Esophagus squamous epithelium (tissue), 5 donors: ENCODE measurements at places on chromosomes 12 and 14.

GRCh38 chr14:96104469-96105057, 65.4 kb downstream of the C14orf132 start:
- DNase-seq: no peak

GRCh38 chr14:65101631-65102440, 481 bp downstream of the MAX start:
- DNase-seq: no peak

DNA sequence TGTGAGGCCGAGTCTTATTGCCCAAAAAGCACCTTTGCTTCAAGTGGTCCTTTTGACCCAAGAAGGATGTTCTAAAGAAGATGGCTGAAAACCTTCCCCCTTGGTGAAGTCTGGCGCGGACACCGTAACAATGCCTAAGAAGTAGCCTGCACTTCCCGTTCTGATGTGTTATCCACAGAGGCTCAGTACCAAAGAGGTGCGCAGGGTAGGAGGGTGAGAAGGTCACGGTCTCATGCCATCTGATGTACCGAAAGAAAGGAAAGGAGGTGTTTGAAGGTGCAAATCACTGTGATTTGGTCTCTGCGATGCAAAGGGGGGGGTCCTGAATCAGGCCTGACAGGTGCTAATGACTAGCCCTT, 9.9 kb downstream of the PEBP1 start:
- DNase-seq: no peak

GRCh38 chr12:32423559-32423958, 24.2 kb downstream of the FGD4 start:
- DNase-seq: no peak

DNA sequence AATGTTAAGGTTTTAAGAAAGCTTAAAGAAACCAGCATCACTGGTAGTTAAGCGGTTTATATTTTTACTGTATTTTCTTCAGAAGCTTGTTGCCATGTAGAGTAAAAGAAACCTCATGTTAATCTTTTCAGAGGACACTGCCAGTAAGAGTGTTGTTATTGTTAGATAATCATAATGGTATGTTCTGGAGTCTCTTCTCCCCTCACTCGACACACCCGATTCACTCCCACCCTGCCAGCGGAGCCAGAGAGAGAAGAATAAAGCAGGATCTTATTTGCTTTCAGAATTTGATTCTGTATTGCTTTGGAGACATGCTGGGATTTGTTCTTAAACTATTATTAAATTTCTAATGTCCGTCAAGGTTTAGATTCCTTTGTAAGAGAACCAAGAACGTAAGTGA, 113.7 kb downstream of the SAMD4A start:
- DNase-seq: no peak

DNA sequence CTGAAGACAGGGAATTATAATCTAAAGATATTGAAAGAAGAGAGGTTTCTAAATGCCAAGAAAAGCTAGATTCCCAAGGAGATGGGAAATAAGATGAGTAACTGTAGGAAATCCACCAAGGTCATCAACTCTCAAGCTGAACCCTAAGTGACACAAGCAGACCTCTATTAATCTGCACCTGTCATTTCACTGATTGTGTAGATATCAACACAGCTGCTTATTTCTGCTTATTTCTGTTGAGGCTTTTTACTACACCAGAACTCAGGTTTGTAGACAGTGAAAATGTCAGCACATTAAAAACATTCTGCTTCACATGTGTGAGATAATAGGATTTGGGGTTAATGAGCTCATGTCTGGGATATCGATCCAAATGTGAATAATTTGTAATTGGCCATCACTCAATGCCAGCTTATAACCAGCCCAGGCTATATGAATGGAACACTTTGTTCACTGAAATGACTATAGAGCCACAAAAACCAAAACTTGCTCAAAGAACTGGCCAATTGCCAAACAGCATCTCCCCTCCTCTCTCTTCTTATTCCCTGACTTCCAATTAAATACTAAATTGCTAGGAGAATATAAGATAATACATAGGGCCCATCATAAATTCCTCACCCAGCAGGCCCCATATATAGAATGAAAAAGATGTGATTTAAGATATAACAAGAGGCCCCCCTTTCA, 188.7 kb upstream of the ARID2 start:
- DNase-seq: no peak

GRCh38 chr12:23911574-23911973, 37.9 kb downstream of the SOX5 start:
- DNase-seq: no peak

DNA sequence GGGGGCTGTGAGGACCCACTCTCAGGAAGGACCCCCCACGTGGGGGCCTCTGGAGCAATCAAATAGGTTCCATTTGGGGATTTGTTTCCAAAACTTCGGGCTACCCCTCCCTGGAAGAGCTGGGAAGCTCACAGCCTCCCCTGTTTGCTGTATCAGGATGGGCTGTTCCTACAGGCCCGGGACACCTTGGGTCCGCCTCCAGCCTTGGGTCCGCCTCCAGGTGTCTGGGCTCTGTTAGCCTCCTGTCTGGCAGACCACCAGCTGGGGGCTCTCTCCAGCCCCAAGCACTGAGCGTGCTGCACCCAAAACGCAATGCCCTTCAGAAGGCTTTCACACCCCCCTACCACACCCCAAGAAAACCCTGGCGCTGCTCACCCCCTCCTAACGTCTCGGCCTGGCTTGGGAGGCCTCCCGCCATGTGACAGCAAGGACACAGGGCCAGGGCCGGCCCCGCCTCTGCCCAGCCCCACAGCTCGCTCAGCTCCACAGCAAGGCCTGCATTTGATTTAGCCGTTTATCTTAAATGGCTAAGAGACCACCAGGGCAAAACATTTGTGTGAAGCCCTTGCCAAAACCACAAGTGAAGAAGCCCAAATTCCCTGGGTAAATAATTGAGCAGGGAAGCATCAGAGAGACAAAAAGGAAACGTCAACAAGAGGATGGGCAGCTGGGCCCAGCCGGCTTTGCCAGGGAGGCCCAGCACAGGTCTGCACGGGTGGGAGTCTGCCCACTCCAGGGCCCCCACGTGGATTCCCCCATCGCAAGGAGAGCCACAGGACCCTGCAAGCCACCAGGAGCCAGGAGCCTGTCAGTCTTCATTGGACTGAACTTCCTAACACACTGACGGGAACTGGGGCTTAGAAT, 39.9 kb downstream of the BCL11B start:
- no peak for DNase-seq

GRCh38 chr12:27964123-27964522, 8.4 kb downstream of the PTHLH start:
- no peak for DNase-seq

GRCh38 chr12:42575717-42576116, 13.8 kb downstream of the PRICKLE1 start:
- no peak for DNase-seq

DNA sequence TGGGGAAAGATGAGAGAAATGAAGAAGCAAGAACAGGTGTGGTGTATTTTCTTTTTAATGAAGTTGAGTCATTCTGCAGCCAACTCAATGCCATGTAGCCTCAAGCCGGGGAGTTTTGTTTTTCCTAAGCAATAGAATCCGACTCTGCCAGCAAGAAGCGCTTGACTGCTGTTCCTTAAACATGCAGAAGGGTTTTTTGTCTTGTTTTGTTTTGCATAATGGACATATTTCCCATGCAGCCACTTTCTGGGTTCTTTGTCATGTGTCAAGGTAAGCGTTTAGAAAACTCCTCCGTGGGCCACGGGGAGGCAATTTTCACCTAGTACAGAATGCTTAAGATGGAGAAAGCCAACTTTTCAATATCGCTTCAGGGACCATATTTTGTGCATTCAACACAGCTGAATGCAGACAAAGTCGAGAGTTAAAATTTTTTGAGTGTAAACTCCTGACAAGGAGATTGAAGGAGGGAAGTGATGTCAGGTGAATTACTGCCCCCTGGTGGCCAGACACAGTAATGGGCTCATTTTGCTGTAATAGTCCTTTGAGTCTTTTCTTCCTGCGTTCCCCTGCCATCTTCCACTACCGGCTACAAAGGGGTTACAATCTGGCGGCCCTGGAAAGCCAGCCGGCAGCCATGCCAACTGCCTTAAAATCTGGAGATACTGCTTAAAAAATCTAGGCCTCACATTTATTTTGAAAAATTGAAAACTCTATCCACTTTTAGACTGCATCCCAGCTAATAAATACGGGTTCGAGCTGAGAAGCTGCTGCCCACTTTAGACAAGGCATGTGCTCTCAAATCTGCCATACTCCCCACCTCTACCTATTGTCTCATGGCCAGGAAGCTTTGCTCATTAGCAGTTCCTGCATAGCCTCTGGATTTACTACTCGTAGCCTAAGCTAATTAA, 3.2 kb upstream of the FICD start:
- no peak for DNase-seq

DNA sequence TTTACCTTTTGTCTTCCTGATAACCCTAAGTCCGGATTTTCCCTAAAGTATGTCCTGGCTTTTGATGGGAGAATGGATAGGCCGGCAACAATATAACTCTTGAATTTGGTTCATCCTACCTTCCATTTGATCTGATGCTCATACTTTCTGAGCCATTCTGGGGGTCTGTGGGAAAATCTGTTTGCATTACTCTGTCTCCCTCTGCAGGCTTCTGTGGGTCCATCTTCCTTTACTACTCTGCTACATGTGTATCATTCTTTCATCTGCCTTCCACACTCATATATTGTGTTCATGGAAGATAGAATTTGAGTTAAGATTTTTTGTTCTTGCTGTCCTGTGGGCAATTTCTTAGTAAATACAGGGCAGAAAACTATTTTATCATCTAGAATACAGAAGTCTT, 101.5 kb downstream of the NAV3 start:
- no peak for DNase-seq

DNA sequence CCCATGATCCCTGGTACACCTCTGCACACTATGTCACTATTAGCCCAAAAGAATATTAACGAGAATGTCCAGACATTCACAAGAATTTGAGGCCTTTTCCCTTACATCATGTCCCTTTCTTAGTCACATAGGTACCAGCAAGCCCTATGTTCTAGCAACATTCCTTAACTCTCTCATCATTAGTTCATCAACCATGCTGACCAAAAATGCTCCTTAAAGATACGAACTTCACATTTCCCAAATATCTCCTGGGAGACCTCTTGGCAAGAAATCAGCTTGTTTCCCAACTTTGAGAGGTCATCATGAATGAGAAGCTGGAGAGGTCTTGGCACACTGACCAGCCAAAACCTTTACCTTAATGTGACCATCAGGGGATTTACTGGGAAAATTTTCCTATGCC, 4.6 kb downstream of the SALL2 start:
- DNase-seq: no peak

DNA sequence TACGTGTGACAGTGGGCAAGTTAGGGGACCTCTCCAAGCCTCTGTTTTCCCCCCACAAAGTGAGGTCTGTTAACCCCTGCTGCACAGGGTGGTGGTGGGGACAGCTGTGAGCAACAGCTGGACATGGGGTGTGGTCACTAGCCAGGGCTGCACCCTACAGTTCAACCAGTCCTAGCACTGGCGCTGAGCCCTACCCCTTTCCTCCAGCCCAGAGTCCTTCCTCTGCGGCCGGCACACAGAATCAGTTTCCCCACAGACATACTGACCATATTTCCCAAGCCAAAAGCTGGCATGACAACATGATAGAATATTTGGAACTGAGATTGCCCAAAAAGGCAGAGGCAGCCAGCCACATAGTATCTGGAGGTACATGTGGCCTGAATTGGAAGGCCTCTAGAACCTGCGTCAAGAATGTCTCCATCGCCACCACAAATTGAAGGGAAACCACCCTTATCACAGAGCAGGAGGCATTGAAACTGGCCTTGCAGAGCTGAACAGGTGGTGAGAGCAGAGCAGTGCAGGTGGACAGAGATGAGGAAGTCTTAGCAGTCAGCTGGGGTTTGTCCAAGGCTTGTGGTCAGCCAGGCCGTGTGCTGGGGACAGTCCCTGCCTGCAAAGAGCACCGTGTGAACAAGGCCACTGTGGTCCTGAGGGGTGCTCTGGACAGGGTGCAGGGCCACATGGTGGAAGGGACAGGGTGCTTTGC, 21.2 kb downstream of the DEGS2 start:
- DNase-seq: no peak

GRCh38 chr12:21065845-21066244, 65.1 kb upstream of the SLCO1B1 start:
- no peak for DNase-seq

DNA sequence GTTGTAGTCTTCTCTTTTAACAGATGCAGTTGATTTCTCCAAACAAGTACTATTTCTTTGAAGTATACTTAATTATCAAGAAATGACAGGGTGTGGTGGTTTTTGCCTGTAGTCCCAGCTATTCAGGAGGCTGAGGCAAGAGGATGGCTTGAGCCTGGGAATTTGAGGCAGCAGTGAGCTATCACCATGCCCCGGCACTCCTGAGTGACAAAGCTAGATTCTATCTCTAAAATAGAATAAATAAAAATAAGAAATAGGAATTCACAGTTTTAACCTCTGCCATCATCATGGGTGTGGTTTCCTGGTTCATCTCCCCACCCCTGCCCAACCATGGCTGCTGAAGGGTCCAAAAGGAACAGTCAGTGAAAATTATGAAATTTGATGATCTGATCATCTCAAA, 290.2 kb upstream of the FLRT2 start:
- no peak for DNase-seq

DNA sequence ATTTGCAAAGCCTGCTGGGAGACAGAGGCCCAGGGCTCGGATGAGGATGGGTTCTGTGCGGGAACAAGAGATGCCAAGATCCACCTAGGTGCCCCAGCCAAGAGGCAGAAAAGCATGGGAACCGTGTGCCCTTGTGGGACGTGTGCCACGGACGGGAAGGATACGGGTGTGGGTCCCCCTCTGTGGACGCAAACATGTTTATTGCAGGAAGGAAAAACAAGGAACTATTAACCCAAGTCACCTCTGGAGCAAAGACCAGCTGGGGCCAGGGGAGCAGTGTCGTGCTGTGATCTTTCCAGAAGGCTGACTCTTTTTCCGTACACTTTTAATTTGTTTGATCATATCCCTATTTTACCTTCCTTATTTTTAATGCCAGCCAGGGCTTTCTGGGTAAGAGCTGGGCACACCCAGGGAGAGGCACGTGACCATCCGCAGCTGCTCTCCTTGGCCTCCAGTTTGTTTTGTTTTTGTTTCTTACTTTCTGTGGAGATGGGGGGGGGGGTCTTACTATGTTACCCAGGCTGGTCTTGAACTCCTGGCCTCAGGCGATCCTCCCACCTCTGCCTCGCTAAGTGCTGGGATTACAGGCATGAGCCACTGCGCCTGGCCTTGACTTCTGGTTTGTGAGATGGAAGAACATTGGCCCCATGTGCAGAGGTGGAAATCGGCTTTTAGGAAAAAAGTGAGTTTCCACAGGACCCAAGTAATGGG, 20.7 kb downstream of the SCARB1 start:
- DNase-seq: no peak

DNA sequence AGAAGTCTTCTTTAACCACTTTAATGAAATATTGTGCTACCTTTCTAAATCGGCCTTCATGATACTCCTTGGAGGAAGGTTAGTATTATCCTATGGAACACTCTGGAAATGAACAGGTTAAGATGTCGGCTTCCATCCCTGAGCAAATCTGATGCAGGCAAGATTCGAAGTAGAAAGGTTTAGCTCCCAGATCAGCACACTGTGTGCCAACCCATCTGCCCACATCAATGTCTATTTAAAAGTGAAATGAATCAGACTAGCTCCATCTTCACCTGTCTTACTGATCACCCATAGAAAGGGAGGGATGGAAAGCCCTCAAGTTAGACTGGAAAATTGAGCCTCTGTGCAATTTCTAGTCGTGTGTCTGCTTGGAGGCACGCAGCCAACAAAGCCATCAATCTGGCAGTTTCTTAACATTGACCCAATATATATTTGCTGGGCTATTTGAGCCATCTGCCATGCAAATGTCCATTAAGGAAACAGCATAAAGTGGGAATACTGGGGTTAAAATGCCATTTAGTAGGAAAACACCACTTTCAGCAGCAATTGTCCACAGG, 506.1 kb downstream of the RMST start:
- no peak for DNase-seq
